Stimulated activated CD4-positive, alpha-beta T cell treated with anti-CD3 and anti-CD28 coated beads, Interleukin-1b, Interleukin-23, amount 100 ng/mL, for 1 hour (primary cell): ENCODE measurements at places on chromosomes 3 and 15.

DNA sequence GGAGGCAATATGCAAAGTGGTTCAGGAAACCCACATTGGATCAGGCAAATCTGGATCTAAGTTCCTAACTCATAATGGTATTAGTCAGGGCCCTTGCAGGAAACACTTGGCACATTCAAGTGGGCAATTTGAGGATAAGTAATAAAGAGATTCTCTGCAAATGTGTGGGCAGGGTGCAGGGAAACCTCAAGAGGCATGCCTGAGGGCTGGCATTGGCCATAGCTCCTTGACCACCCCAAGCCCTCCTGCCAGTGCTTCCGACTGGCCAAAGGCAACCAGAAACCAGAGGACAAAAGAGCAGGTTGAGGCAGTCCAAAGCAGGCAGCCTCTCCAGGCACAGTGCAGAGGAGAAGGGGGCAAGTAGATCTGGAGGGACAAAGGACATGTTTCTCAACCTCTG is 130.8 kb upstream of the SNTN start:
- DNase-seq, result no peak

- DNase-seq, result no peak
Measured at GRCh38 chr15:90957791-90958190, 3.1 kb downstream of the RCCD1 start.

GRCh38 chr3:39388741-39389248 is 5.6 kb downstream of the SLC25A38 start:
- DNase-seq, result no peak

DNA sequence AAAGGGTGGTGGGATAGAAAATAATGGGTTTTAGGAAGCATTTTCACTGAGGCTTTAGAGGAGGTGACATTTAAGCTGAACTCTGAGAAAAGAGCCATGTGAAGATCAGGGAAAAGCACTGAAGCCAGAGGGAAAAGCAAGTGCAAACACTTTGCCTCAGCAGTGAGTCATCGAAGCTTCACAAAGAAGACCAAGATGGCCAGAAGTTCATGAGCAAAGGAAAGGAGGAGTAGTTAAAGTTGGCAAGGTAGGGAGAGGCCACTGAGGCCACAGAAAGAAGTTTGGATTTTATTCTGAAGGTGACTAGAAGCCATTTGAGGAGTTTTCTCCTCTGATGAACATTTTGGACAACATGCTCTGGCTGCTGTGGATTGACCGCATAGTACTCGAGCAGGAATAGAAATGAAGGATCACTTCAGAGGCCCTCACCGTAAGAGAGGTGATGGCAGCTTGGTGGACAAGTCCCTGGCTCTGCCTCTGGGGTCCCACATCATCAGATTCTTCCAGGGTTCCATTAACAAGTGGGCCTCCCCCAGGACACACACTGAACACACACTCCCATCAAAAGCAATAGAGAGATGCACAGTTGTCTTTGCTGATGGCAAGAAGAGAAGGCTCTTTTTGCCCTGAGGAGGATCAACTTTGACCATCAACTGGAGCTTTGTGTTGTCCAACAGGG is 75.5 kb downstream of the TOP2B start:
- DNase-seq, result no peak

DNA sequence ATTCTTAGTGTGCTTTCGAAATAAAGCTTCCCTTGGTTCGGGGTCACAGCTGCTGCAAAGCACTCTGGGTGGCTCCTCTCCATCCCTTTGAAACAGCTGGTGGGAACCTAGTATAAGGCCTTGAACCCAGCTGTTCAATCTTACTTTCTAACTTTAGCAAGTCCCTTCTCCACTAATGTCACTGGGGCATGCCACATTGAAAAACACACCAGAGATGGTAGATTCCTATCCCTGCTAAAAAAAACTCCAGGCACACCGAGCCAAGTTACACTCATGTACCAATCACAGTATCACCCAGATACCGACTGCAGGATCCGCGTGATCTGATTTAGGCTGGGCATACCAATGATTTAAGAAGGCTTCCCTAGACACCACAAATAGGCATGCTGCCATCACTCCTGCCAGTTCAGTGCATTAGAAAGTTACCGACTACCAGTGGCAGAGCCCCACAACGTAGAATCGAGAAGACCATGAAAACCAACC is 65.0 kb downstream of the WWTR1 start:
- no peak for DNase-seq

- DNase-seq, result no peak
Measured at GRCh38 chr3:41302295-41302694, 103.0 kb downstream of the CTNNB1 start.

DNA sequence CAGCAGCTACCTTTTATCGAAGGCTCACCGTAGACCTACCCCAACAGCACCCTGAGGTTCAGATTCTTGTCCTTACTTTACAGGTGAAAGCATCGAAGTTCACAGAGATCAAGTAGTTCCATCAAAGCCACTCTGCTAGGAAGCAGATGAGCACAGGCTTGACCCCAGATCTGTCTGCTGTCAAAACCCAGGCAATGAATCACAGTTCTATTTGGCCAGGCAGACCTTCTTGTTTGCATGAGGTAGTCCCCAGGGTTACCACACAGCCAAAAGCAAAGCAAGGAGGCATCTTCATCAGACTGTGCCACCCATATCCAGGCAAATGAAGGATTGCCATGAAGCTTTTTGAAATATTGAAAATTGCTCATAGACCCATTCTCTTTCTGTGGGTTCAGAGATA is 33.0 kb downstream of the HES1 start:
- no peak for DNase-seq

- no peak for DNase-seq
Measured at GRCh38 chr3:67558426-67558825, 96.0 kb downstream of the SUCLG2 start.

- DNase-seq, result no peak
Measured at GRCh38 chr3:195173657-195174056, 97.3 kb downstream of the XXYLT1 start.

DNA sequence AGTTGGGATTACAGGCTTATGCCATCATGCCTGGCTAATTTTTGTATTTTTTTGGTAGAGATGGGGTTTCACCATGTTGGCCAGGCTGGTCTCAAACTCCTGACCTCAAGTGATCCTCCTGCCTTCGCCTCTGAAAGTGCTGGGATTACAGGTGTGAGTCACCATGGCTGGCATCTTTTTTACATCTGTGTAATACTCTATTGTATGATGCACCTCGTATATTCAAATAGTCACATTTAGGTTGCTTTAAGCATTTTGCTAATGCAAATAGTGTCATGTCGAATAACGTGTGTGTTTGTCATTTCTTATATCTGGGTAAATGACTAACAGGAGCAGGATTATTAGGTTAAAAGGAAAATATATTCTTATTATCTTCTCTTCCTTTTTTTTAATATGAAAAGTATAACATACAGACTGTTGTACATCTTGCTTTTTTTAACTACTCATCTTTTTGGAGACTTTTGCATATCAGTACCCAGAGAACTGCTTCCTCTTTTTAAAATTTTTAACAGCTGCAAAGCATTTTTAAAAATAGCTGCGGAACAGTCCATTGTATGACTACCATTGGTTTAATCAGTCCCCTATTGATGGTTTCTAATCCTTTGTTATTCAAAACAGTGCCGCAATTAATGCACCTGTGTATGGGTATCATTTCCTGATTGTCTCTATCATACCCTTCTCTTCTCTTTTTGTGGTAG is 13.4 kb downstream of the SCAMP5 start:
- DNase-seq, result no peak

DNA sequence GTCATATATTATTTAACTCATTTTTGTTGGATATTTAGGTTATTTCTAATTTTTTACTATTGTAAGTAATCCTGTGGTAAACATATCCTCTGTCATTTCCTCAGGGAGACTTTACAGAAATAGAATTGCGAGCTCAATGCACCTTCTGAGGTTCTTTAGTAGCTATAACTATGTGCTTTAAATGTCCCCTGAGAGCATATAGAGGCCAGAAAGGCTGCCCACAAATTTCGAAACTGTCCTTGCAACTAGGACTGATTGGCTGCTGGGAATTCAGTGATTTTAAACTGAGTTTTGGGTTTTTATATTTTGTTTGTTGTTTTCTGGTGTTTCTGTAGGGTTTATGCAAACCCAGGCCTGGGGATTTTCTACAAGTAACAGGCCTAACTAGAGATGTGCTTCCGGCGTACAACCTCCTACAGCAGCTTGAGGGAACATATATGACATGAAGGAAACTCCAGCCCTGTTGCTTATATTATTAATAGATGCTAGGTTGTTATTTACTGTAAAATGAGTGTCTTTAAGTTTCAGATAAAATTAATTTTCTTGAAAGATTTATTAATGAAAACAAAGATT is 29.1 kb upstream of the P4HTM start:
- no peak for DNase-seq

DNA sequence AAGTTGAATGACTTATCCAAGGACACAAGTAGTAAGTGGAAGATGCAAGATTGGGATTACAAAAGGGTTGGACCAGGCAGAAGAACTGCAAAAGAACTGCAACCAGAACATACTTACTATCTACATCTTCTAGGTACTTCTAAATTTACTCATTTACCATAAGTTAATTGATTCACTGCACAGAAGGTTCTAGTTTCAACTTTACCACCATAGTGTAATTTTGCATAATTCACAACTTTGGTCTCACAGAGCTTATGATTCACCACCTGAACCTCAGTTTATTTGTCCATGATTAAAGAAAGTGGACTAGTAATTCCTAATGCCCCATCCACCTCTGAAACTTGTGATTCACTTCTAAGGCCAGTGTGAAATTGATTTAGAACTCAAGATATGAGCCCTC is 236.8 kb upstream of the UBE2E2 start:
- DNase-seq, result no peak

GRCh38 chr15:91790836-91791235 is 62.7 kb upstream of the SLCO3A1 start:
- no peak for DNase-seq

DNA sequence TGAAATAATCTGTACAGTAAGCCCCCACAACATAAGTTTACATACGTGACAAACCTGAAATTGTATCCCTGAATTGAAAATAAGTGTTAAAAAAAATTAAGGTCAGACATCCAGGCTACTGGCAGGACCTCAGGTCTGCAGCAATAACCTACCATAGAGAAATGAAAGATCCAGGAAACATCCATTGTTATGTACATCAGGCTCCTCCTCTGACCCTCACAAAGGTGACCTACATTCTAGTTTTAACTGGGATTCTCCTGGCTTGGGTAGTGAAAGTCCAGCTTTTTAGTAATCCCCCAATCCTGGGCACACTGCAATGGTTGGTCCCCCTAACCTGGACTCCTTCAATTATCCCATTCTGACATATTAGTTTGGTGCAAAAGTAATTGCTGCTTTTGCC is 749.6 kb upstream of the LMCD1 start:
- no peak for DNase-seq

GRCh38 chr15:81085213-81085612 is 48.9 kb upstream of the CFAP161 start:
- no peak for DNase-seq

- DNase-seq, result no peak
Measured at GRCh38 chr15:40439960-40440742, 602 bp upstream of the BAHD1 start.

- DNase-seq, result no peak
Measured at GRCh38 chr3:79724206-79724605, 43.6 kb downstream of the ROBO1 start.

GRCh38 chr15:70242951-70243685 is 145.4 kb upstream of the TLE3 start:
- no peak for DNase-seq

DNA sequence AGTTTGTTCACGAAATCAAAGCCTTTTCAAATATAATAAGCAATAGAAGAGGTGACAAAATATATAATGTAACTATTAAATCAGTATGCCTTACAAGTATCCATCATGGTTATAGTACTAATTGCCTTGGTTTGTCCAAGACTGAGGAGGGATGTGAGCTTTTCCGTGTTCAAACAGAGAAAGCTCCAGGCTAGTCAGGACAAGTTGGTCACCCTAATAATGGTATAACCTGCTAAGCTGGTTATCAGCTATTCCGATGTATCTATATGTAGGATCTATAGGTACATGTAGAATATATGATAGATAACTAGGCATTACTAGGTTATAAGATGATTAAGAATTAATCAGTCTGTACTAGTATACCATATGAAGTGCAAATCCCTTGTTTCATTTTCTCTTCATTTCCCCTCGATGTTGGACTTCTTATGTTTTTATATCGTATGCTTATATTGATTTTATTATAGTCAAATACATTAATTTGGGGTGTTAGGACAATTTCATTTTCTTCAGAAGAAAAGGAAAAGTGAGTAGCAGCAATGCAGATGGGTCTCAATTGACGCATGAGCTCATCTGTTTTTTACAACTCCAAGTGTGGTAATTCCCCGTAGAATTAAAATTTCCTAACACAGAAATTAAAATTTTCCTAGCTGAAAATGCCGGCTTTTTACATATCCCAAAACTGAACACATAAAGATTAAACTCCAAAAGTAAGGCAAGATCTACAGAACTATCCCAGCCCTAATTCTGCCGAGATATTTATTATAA is 419.1 kb downstream of the TIGIT start:
- no peak for DNase-seq

DNA sequence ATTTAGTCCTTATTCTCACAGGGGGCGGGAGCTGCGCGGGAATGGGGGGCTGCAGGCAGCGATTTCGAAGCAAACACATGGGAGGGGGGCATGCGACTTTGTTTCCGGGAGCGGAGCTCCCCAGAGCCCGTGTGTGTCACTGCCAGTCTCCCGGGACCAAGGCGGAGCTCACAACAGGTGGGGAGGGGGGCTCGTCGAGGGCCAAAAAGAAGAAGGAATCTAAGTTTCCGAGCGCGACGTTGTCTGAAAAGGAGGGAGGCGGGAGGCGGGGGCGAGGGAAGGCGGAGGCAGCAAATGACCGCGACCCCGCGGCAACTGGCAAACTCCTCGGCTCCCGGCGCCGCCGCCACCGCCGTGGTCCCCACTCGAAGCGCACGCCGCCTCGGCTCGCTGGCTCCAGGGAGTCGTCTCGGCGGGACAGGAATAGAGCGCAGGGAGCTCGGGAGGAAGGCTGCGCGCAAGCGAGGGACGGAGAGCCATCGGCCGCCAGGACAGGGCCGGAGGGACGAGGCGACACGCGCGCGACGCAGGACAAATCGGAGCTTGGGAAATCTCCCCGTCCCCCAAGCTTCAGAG is 1.4 kb downstream of the FOXP1 start:
- DNase-seq, result peak; percentile 27

DNA sequence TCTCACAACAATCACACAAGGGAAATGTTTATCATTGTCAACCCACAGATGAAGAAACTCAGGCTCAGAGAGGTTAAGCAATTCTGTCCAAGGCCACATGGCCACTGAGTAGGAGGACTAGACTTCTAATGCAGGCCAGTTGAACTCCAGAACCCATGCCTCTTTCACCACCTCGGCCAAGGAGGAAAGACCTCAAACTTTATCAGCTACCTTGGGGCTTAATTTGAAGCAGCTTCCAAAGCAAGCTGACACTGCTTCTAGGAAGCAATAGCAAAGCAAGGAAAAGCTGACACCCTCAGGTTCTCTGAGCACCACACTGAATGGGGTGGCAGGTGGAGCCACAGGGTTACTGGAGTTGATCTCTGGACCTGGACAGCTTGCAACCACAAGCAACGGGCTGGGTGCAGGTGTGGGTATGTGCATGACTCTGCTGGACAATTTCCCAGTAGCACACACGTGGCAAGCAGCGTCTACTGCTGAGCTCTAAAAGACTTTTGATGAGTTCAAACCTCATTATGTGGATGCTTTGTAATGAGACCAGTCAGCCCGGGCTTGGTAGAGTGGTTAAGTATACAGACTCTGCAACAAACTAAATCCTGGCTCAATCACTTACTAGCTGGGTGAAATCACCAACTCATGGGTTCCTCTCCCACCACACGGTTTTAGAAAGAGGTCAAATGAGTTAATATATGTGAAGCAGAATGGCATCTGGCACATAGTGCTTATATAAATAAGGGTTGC is 23.1 kb downstream of the CCNL1 start:
- no peak for DNase-seq
